ENCODE measurements at places on chromosomes 3 and 15.

DNA sequence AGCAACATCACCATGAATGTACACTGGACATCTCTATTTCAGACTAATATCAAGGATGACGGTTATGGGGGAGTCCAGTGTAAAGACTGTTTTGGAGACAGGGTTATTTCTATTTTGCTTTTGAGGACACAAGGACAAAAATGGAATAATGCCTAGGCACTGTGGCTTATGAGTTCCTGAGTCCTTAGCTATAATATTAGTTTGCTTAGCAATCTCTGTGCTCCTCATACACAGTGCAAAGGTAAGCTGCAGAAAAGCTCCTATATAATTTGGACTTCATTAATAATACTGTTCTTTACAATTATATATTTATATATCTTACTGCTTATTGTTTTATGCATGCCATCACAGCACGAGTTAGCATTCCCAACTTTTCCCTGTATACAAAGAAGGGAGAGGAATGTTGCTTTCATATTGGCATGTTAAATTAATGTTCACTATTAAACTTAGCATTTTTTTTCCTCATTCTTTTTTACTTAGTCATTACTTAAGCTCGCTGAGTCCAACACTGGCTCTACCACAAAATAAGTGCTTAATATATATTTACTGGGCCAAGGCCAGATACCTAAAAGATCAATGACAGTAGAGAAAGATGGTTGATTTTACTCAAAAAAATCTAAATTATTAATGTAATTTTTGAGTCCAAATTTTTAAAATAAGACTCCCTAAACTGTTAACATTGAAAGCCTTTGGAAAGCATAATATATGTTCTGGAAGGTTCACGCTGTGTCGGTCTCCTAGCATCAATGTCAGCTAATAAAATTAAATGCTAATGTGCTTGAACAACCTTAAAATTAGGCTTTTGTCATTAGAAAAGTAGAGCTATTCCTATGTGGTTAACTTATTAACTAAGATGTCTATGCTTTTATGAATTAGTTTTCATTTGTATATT is 13.8 kb downstream of the THBS1 start:
- DNase-seq, result no peak

GRCh38 chr15:90002428-90002844 is 1.3 kb downstream of the ZNF710 start:
- DNase-seq, result no peak

DNA sequence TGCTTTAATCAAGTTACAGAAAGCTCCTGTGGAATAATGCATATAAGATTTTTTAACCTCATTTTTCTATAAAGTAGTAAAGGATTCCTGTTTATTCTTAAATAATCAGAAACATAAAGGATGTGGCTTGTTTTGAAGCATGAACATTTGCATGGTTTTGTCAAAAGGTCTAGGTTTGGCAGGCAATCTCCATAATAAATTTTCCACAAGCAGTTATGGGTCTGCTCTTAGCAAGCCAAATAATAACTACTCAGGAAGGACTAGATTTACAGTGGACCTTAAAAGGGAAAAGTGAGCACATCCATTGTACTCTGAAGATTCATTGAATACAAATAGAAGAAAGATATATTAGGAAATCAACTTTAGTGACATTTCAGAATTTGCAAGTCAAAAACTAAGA is 407.3 kb upstream of the CBLB start:
- DNase-seq, result no peak

- DNase-seq, result peak; percentile 45
Measured at GRCh38 chr3:140898340-140899180, 43.1 kb upstream of the SLC25A36 start.

GRCh38 chr15:38103564-38103963 is 149.1 kb upstream of the SPRED1 start:
- DNase-seq, result no peak

GRCh38 chr3:28125342-28125741 is 116.1 kb upstream of the CMC1 start:
- no peak for DNase-seq

DNA sequence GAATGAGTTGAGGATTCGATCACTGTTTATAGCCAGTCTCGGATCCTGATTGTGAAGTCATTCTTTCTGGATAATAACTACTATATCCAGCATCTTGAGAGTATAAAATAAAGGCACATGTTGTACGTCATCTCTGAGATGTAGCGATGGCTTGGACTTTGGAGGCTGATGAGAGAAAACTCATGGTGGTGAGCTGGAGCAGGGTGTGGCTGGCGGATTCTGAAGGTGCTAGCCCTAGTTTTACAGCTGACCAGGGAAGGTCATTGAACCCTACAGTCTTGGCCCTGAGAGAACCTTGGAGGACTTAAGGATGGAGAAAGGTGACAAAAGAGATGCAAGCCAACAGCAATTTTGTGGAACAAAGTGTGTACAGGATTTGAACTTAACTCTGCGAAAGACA is 153.8 kb downstream of the IGF1R start:
- no peak for DNase-seq

- no peak for DNase-seq
Measured at GRCh38 chr3:4083225-4084015, 219.7 kb upstream of the SETMAR start.

DNA sequence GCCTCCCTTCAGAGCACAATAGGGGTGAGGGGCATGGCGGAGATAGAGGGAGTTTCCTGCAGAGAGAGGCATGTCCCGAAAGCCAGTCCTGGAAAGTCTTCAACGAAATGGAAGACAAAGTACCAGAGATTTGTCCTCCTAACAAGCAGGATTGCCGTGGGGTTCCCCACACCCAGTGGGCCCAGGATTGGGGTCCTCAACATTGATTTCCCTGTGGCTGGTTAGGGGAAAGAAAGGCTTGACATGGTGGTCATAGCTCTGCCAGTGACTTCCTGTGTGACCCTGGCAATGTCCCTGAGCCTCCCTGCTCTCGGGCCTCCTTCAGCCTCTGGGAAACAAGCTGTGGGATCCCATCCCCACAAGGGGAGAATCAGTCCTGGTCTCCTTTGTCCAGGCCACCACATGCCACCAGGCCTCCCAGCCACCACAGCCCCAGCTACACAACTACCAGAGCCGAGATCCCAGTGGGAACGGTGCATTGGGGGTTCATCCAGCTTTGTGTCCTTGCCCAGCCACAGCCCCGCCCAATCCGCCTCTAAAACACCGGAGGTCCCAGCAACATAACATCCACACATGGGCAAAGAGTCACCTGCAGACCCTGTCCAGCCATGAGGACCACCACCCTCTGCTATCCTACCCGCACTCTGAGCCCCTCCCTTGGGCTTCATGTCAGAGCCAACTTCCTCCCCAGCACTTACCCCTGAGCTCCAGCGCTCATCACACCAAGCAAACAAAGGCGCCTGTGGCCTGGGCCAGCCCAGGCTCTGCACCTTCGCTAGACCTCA is 63.0 kb downstream of the ADAMTS17 start:
- DNase-seq, result no peak

GRCh38 chr15:34338347-34338746 is 766 bp upstream of the SLC12A6 start:
- no peak for DNase-seq

DNA sequence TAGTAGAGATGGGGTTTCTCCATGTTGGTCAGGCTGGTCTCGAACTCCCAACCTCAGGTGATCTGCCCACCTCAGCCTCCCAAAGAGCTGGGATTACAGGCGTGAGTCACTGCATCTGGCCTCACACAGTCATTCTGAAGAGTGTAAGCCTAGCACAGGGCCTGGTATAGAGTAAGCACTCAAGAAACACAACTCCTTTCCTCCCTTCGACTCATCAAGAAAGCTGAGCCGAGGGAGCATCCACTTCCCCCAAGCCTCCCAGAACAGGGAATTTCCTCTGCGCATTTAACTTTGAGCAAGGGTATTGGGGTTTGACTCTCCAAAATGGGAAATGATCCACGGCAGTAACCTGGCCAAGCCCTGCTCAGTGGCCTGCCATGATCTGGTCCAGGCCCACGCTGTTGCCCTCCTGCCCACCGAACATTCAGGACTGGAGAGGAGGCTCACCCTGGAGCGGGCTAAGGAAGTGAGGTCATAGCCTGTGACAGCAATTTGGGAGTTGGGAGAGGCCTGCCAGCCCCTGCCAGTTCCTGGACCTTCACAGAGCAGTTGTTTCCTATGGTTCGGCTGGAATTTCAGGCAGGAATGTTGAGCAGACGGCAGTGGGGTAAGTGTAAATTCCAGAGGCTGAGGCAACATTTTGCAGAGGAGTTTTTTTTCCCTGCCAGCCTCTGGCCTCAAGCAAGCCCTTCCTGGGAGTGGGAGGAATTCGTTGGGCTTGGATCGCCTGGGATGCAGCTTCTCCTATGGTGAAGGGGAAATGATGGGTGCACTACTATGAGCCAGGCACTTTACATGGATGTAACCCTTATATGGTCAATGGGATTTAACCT is 21.2 kb upstream of the SMAD3 start:
- no peak for DNase-seq

- no peak for DNase-seq
Measured at GRCh38 chr3:133058243-133058642, 20.1 kb downstream of the TMEM108 start.

- no peak for DNase-seq
Measured at GRCh38 chr15:41899854-41900442, 6.1 kb upstream of the SPTBN5 start.

GRCh38 chr3:62559831-62560445 is 186.6 kb upstream of the FEZF2 start:
- DNase-seq, result no peak

- DNase-seq, result no peak
Measured at GRCh38 chr15:64004056-64004455, 42.2 kb downstream of the DAPK2 start.

- no peak for DNase-seq
Measured at GRCh38 chr3:112030901-112031300, 3.6 kb upstream of the TMPRSS7 start.

DNA sequence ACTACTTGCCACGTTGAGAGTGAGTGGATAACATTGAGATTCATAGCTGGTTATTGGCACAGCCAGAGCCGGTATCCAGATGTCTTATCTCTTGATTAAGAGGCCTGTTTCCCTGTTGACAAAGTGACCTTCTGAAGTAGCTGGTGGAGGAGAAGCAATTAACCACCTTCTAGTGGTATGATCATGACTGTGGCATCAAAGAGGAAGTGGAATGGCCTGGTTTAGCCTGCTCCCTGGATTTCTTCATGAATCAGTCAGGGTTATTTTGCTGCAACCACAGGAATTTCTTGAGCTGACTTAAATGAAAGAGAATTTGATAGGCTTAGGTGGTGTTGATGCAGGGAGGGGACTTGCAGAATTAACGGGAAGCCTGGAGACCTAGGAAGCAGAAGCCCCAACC is 398.3 kb downstream of the MFSD1 start:
- no peak for DNase-seq

GRCh38 chr3:28915741-28916500 is 364.9 kb upstream of the RBMS3 start:
- no peak for DNase-seq

DNA sequence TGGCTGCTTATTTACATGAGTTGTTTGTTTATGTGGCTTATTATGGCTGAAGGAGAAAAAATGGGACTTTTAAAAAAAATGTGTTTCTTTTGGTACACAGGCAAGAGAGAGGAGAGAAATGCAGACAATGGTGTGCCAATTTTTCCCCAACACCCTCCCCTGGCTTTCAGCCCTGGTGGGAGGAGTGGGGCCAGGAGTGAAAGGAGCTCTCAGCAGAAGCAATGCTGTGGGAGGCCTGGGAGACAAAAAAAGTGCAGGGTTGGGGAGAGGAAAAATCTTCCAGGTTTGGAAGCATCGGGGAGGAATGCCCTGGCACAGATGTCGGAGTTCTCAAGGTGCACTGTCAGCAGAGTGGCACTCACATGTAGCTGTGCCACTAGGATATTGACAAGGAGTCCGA is 117.7 kb upstream of the FOXB1 start:
- no peak for DNase-seq

- no peak for DNase-seq
Measured at GRCh38 chr3:25469558-25469957, 41.5 kb downstream of the RARB start.

- DNase-seq, result no peak
Measured at GRCh38 chr3:39249453-39250115, 30.3 kb downstream of the CX3CR1 start.

DNA sequence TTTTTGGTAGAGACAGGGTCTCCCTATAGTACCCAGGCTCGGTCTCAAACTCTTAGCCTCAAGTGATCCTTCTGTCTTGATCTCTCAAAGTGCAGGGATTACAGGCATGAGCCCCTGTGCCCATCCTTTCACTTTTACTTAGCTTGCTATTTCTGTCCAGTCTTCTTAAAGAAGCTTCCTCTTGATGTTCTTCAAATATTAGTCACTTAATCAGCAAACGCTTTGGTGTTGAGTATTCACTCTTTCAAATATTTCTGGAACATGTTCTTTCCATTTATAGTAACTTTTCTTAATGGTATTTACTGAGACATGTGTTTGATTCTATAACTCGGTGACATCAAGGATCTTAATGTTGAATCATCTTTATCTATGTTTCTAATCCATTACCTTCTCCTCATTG is 122.1 kb downstream of the CNTN6 start:
- DNase-seq, result no peak

GRCh38 chr15:52496175-52496574 is 32.5 kb downstream of the MYO5A start:
- no peak for DNase-seq

GRCh38 chr15:31361764-31362515 is 35.3 kb downstream of the KLF13 start:
- peak; percentile 20 for DNase-seq

GRCh38 chr3:48852151-48852550 is 4.5 kb upstream of the PRKAR2A start:
- DNase-seq, result no peak

DNA sequence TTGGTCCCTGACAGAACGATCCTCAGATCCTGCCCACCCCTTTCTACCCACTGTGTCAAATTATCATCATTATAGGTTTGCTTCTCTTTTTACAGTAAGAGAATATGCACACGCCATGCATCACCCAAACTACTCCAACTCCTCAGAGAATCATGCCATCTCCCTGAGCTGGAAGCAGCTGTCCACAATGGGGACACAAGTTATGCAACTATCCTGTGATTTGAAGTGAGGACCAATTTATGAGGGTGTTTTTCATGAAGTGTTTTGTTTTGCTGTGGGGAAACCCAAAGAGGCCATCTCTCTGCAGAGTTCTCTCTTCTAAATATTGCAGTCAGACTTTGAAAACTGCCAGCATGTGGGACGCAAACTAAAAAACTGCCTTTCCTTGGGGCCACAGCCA is 35.8 kb upstream of the TNFSF10 start:
- no peak for DNase-seq

GRCh38 chr3:36312351-36312750 is 68.0 kb upstream of the STAC start:
- no peak for DNase-seq

DNA sequence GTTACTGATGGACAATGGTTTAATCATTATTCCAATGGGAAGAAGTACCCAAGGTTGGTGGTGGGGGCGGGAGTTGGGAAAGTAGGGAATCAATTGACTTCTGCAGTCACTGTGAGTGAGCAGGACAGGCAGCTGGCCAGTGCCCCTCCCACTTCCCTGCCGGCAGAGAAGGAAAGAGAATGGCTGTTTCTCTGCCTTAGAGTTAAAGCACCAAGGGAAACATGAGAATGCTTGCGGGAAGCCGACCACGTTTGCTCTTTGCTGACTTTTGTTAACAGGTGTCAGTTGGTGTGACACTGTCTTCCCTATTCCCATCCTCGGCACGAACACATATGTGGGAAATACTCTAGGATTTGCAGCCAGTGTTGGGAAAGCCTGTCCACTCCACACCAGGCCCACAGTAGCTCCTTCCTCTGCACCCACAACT is 33.5 kb upstream of the MFSD1 start:
- no peak for DNase-seq
